Omental fat pad (tissue), 4 donors: ENCODE measurements at places on chromosomes 3 and 15. TPM values are rescaled to one million over a fixed set of nuclear protein-coding genes. Genes with fewer than 3 reads are reported as not detected.

AGBL1 gene
- total RNA-seq: not detected

IQCF5 gene
- not detected for total RNA-seq

FBXO22 gene
- total RNA-seq: 11.6 TPM

LTF gene
- total RNA-seq: 3.0 TPM

MYRIP gene
- total RNA-seq: 2.7 TPM

ALAS1 gene
- total RNA-seq: 31.1 TPM

PRSS50 gene
- total RNA-seq: not detected

PLSCR5 gene
- total RNA-seq: not detected

GOLGA8T gene
- not detected for total RNA-seq
